Suprapubic skin (tissue), 4 donors: ENCODE measurements at places on chromosomes 11 and 22. TPM values are rescaled to one million over a fixed set of nuclear protein-coding genes. Genes with fewer than 3 reads are reported as not detected.

FREY1 gene
- total RNA-seq = 3.7 TPM

POLD3 gene
- total RNA-seq = 10.9 TPM

DNA sequence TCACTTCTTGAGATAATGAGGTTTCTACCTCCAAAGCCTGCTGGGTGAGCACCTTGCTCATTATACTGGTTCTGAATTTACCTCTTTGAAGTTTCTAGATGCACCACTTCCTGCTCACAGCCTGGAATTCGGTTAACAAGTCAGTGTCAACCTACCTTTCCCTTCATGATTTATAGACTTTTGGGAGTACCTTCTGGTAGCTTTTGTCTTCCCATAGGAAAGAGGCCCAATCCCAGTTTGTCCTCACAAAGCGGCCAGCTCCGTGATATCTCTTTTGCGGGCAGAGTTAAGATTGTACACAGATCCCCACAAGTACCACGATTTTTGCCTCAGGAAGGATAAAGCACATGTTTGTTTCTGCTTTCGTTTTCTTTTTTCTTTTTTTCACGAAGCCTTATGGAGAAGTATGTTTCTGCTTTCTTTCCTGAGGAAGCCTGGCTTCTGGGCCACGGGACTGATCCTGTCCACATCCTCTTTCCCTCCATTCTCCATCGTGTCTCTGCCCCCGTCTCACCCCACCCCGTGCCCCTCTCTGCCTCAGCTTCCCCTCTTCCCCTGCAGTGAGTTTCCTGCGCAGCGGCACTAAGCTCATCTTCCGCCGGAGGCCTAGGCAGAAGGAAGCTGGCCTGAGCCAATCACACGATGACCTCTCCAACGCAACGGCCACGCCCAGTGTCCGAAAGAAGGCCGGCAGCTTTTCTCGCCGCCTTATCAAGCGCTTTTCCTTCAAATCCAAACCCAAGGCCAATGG lies 5.7 kb upstream of the HINFP start:
- H3K4me3 ChIP-seq = no peak overlapping the region
- peaks cover 54% of the 10 kb centered on the region for H3K36me3 ChIP-seq
- H3K4me1 ChIP-seq = peaks cover 6% of the 10 kb centered on the region
- H3K27ac ChIP-seq = no peak overlapping the region
- DNase-seq = no peak

- no peaks in the 10 kb centered on the region for H3K36me3 ChIP-seq
- H3K27me3 ChIP-seq = no peaks in the 10 kb centered on the region
- H3K4me1 ChIP-seq = no peaks in the 10 kb centered on the region
- DNase-seq = no peak
- no peak overlapping the region for H3K4me3 ChIP-seq
Measured at GRCh38 chr11:20754933-20755332, 85.5 kb downstream of the NELL1 start.

DNA sequence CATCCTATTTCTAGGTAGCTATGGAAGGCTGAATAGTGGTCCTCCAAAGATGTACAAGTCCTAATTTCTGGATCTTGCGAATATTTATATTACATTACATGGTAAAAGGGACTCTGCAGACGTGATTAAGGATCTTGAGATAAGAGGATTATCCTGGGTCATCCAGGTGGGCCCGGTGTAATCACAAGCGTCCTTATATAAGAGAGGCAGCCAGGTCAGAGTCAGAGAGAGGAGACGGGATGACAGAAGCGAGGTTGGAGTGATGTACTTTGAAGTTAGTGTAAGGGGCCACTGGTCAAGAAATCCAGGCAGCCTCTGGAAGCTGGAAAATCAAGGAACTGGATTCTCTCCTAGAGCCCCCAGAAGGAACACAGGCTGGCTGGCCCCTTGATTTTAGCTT lies 70.1 kb upstream of the MYOD1 start:
- DNase-seq = no peak
- H3K27me3 ChIP-seq = peaks cover 26% of the 10 kb centered on the region
- H3K4me1 ChIP-seq = no peaks in the 10 kb centered on the region
- no peaks in the 10 kb centered on the region for H3K36me3 ChIP-seq
- no peak overlapping the region for H3K4me3 ChIP-seq
- no peak overlapping the region for H3K27ac ChIP-seq

- peak overlapping the region; percentile 93 for H3K27ac ChIP-seq
- DNase-seq = no peak
- no peaks in the 10 kb centered on the region for H3K36me3 ChIP-seq
- peak overlapping the region; percentile 81 for H3K4me3 ChIP-seq
- peaks cover 42% of the 10 kb centered on the region for H3K4me1 ChIP-seq
Measured at GRCh38 chr11:83069441-83070043, 2.2 kb downstream of the RAB30 start.

KCNJ11 gene
- total RNA-seq = 2.3 TPM

FIBIN gene
- total RNA-seq = 4.6 TPM

DNA sequence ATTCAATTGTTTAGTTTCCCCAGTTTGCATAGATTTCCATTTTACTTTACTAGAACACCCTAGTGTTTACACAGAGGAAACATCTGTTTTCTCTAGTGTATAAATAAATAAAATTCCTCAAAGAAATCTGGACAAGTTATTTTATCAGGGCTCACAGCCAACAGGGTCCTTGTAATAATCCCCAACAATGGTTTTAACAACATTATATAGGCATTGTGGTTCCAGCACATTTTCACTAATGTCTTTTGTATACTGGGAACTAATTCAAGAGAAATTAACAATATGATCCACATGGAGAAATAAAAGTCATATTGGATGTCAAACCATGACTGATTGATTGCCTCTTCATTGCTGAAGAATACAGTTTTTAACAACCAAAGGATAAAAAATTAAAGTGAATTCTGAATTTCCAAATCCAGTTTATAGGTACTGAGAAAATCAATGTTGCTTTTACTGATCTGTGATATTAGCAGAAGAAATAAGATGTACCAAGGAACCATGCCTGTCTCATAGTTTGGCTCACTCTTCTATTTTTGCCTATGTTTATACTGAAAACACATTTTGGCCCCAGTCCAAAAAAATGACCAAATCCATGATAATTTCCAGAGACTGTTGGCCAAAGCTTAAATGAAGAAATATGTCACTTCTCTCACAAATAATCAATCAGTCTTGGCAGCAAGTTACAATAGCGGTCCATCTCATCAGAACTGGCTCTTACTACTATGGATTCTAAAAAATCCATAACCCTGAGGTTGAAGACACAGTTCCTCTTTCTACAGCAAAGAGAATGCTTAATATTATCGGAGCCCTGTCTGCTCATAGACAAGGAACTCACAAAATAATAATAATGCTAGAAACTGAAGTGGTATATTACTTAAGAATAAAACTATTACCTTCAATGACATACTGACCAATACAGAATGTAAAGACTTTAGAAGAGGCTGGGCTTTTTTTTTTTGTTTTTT lies 1.4 kb upstream of the MS4A13 start:
- no peak for DNase-seq
- no peaks in the 10 kb centered on the region for H3K27me3 ChIP-seq
- no peaks in the 10 kb centered on the region for H3K36me3 ChIP-seq

GRCh38 chr11:69288883-69289242 lies 5.1 kb upstream of the MYEOV start:
- no peak for DNase-seq
- no peak overlapping the region for H3K27ac ChIP-seq
- H3K36me3 ChIP-seq = no peaks in the 10 kb centered on the region
- no peaks in the 10 kb centered on the region for H3K27me3 ChIP-seq
- H3K4me1 ChIP-seq = peaks cover 8% of the 10 kb centered on the region

DNA sequence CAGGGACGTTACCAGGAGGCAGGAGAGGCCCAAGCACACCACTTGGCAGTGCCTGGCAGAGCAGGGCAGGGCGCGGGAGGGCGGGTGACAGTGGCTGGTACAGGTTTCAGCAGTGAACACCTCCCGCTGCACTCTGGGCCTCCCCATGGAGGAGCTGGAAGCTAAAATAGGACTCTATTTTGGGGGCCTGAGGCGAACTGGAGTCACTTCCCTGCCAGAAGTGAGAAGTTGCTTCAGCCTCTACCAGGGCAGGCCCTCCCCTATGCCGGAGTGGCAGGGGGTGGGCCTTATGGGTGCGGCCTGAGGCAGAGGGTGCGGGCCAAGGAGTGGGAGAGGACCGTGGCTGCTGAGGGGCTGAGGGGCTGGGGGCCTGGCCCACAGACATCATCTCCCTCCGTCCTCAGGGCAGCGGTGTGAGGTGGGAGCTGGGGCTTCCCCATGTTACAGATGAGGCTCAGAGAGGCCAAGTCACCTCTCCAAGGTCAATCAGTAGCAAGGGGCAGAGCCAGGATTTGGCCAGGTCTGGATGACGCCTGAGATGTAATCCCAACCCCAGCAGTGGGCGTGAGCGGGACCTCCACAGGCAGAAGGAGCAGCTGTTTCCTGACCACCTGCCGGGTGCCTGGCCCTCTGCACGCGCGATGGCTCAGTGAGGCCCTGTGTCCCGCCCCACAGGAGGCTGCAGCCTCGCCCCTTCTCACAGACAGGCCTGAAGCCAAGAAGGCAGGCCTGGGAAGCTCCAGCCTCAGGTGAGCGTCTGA lies 39.3 kb downstream of the KCNJ4 start:
- peaks cover 12% of the 10 kb centered on the region for H3K4me1 ChIP-seq
- no peak overlapping the region for H3K27ac ChIP-seq
- DNase-seq = peak; percentile 71
- no peak overlapping the region for H3K4me3 ChIP-seq
- H3K27me3 ChIP-seq = no peaks in the 10 kb centered on the region
- no peaks in the 10 kb centered on the region for H3K36me3 ChIP-seq

GRCh38 chr11:114562166-114562916 lies 2.7 kb upstream of the NXPE1 start:
- no peaks in the 10 kb centered on the region for H3K27me3 ChIP-seq
- DNase-seq = no peak
- no peaks in the 10 kb centered on the region for H3K4me1 ChIP-seq
- no peak overlapping the region for H3K27ac ChIP-seq

GRCh38 chr11:8828580-8829361 lies 82.2 kb upstream of the AKIP1 start:
- H3K4me1 ChIP-seq = peaks cover 22% of the 10 kb centered on the region
- no peaks in the 10 kb centered on the region for H3K27me3 ChIP-seq
- no peaks in the 10 kb centered on the region for H3K36me3 ChIP-seq
- H3K27ac ChIP-seq = no peak overlapping the region
- DNase-seq = no peak

MMP12 gene
- not detected for total RNA-seq

- no peak overlapping the region for H3K4me3 ChIP-seq
- H3K27me3 ChIP-seq = no peaks in the 10 kb centered on the region
- no peak overlapping the region for H3K27ac ChIP-seq
- no peak for DNase-seq
- H3K4me1 ChIP-seq = no peaks in the 10 kb centered on the region
Measured at GRCh38 chr11:28448186-28448585, 340.0 kb downstream of the METTL15 start.

GRCh38 chr11:27061461-27061821 lies 20.8 kb downstream of the BBOX1 start:
- no peaks in the 10 kb centered on the region for H3K36me3 ChIP-seq
- no peaks in the 10 kb centered on the region for H3K4me1 ChIP-seq
- H3K27ac ChIP-seq = no peak overlapping the region
- no peak overlapping the region for H3K4me3 ChIP-seq
- no peaks in the 10 kb centered on the region for H3K27me3 ChIP-seq

KCNE3 gene
- total RNA-seq = 2.0 TPM

SAA4 gene
- total RNA-seq = not detected

PAMR1 gene
- 13.3 TPM for total RNA-seq

- H3K36me3 ChIP-seq = no peaks in the 10 kb centered on the region
- no peak overlapping the region for H3K4me3 ChIP-seq
- no peak overlapping the region for H3K27ac ChIP-seq
- no peaks in the 10 kb centered on the region for H3K27me3 ChIP-seq
- H3K4me1 ChIP-seq = no peaks in the 10 kb centered on the region
Measured at GRCh38 chr11:100612766-100613165, 74.3 kb upstream of the ARHGAP42 start.

- DNase-seq = no peak
- no peaks in the 10 kb centered on the region for H3K4me1 ChIP-seq
Measured at GRCh38 chr22:34781681-34782080, 284.3 kb upstream of the ISX start.

GRCh38 chr22:31075961-31076360 lies 5.2 kb upstream of the SMTN start:
- no peaks in the 10 kb centered on the region for H3K27me3 ChIP-seq
- H3K4me1 ChIP-seq = peaks cover 24% of the 10 kb centered on the region
- peak overlapping the region; percentile 78 for H3K27ac ChIP-seq

DNA sequence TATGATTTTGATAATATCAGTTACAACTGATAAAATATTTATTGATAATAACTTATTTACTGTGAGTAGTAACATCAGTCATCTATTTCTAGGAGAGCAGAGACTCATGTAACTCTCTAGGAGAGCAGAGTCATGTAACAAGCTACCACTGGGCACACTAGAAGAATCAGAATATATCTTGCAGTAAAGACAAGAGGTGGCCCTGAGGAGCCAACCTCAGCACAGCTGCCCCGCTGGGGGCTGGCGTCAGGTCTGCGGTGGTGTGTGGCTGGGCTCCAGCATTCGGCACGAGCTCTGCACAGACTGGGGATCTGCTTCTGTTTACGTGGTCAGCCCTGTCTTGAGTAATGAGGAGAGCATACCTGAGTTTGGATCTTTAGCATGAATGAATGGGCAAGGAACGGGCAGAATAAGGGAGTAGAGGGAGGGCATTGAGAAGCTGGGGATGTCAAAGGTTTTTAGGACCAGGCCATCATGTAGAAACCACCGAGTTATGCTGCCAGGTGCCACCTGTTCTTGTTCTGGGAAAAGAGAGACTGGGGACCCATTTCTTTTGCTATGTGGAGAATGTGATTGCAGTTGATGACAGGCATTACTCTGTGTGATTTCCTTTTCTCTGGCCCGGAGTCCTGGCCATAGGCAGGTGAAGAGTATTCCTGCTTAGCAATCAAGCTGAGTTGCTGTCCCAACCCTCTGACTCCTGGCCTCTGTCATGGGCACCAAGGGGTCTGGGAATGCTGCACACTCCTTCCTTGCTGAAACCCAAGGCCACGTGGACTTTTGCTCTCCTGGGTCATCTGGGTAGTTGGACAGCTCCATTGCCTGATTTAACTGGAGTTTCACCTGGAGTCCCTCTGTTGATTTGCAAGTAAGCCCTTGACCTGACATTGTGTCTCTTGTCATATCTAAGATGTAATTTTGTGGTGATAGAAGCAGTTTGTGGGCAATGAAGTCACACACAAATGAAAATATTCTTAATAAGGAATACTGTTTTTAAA lies 50.9 kb upstream of the HEPHL1 start:
- H3K27ac ChIP-seq = no peak overlapping the region
- DNase-seq = no peak
- no peaks in the 10 kb centered on the region for H3K36me3 ChIP-seq
- no peaks in the 10 kb centered on the region for H3K4me1 ChIP-seq
- no peak overlapping the region for H3K4me3 ChIP-seq
- no peaks in the 10 kb centered on the region for H3K27me3 ChIP-seq

- H3K27ac ChIP-seq = no peak overlapping the region
- no peak overlapping the region for H3K4me3 ChIP-seq
- no peaks in the 10 kb centered on the region for H3K36me3 ChIP-seq
- DNase-seq = no peak
- no peaks in the 10 kb centered on the region for H3K4me1 ChIP-seq
Measured at GRCh38 chr11:87422566-87422965, 384.8 kb downstream of the TMEM135 start.

DNA sequence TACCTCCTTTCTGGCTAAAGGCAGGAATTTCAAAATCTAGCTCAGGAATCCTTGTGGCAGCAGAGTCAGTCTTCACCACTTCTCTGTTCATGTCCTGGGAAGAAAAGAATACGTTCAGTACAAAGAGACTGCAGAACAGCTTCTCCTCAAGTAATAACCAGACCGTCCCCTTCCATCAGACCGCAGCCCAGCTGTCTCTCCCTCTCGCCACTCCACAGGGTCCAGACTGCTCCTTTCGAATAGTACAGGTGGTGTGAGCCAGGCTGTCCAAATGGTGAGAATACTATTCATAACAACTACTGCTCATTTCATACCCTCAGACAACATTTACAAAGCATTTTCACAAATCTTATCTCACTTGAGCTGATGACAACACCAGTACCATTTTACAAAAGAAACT lies 857 bp downstream of the ZPR1 start:
- DNase-seq = no peak
- peaks cover 25% of the 10 kb centered on the region for H3K4me1 ChIP-seq
- no peak overlapping the region for H3K27ac ChIP-seq
